ENCODE measurements at places on chromosomes 11 and 22. TPM values are rescaled to one million over a fixed set of nuclear protein-coding genes. Genes with fewer than 3 reads are reported as not detected.
A peak's percentile ranks its signal among the peaks of the same experiment; 100 is the strongest.

The FOLH1 gene
- polyA plus RNA-seq, result 433 TPM

The ABCC8 gene
- 3.6 TPM for polyA plus RNA-seq

GRCh38 chr11:100575860-100576717, 111.0 kb upstream of the ARHGAP42 start:
- DNase-seq, result peak; percentile 61

- DNase-seq, result no peak
Measured at GRCh38 chr22:48849219-48849912, 978.3 kb downstream of the BRD1 start.

The AGBL2 gene
- polyA plus RNA-seq, result 13.2 TPM

GRCh38 chr11:69194956-69195355, 39.2 kb downstream of the SMIM38 start:
- no peak for DNase-seq

The OR52H1 gene
- not detected for polyA plus RNA-seq

The POU2AF1 gene
- polyA plus RNA-seq, result 1.0 TPM

GRCh38 chr22:48531108-48531507, 1296.6 kb downstream of the BRD1 start:
- no peak for DNase-seq

The OR52K2 gene
- polyA plus RNA-seq, result not detected

DNA sequence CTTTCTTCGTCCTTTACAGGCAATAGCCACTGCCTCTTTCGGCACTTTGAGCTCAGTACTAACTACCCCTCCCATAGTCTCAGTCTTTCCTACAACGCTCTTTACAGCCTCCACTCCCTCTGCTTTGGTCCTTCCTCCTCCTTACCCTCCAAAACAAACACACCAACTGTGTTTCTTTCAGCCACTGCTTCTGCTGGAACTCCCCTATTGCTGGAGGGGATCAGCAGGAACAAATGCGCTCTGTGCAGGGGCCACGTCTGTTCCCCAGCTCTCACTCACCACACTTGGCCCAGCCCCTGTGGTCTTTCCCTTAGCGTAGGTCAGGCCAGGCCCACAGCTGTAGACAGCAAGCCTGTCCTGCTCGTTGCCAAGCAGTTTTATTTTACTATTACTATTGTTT, 42.3 kb downstream of the PC start:
- no peak for DNase-seq

GRCh38 chr11:123480290-123480815, 50.3 kb downstream of the GRAMD1B start:
- DNase-seq, result no peak

The SLC17A6 gene
- not detected for polyA plus RNA-seq

GRCh38 chr11:72174302-72175070, 17.5 kb upstream of the FOLR1 start:
- DNase-seq, result peak; percentile 84

The SPTBN2 gene
- 5.0 TPM for polyA plus RNA-seq

GRCh38 chr11:91404344-91404743, 820.3 kb upstream of the FAT3 start:
- DNase-seq, result no peak

- DNase-seq, result no peak
Measured at GRCh38 chr11:125393331-125393730, 102.7 kb downstream of the FEZ1 start.

The ELF5 gene
- polyA plus RNA-seq, result not detected

The NXPE2 gene
- 2.7 TPM for polyA plus RNA-seq

The MS4A15 gene
- 0.09 TPM for polyA plus RNA-seq

GRCh38 chr11:66652651-66653050, 14.1 kb downstream of the RBM4 start:
- DNase-seq, result no peak

The C11orf21 gene
- not detected for polyA plus RNA-seq

GRCh38 chr11:118081241-118081958, 4.5 kb downstream of the TMPRSS4 start:
- no peak for DNase-seq

DNA sequence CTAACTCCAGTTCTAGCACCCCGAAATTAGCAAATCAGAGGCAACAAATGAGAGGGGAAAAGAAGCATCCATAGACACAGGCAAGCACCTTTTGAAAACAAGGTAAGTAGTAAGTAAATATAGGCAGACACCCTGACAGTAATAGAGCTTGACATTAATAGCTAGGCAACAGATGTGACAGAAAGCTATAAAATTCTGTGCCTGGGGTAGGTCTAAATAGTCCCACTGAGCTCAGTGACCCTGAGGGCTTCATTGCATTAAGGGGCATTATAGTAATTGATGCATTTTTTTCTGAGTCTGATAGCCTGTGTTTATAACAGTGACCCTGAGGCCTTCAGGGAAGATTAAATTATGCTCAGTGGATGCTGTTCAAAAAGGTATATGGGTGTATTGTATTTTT, 197.1 kb downstream of the HIPK3 start:
- no peak for DNase-seq

GRCh38 chr22:32661296-32661695, 140.2 kb upstream of the TIMP3 start:
- no peak for DNase-seq

DNA sequence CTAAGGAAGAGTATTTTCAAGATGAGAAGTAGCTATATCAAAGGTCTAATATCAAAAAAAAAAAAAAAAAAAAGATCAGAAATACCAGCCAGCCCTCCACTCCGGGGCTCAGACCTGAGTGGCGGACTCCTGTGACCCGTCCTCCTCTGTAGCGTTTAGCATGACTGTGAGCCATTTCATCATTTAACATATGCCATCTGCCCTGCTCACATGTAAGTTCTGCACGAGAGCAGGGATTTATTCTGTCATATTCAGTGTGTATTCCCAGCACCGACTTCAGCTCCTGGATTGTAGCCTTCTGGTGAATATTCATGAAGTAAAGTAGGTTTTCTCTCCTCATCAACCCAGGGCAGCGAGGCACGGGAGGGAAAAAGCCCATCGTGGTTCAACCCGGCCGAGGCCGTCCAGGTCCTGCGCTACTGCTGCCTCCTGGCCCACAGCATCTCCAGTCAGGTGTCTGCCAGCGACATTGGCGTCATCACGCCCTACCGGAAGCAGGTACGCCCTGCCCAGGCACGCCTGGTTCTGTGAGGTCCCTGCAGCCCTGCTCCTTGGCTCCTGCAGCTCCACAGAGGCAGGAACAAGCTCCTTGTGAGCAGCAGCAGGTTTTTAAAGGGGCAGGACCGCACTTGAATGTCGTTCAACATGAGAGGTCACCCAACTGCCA, 12.7 kb upstream of the PANX2 start:
- peak; percentile 84 for DNase-seq

- DNase-seq, result no peak
Measured at GRCh38 chr22:41947424-41948080, 600 bp upstream of the CENPM start.

The ACR gene
- not detected for polyA plus RNA-seq

DNA sequence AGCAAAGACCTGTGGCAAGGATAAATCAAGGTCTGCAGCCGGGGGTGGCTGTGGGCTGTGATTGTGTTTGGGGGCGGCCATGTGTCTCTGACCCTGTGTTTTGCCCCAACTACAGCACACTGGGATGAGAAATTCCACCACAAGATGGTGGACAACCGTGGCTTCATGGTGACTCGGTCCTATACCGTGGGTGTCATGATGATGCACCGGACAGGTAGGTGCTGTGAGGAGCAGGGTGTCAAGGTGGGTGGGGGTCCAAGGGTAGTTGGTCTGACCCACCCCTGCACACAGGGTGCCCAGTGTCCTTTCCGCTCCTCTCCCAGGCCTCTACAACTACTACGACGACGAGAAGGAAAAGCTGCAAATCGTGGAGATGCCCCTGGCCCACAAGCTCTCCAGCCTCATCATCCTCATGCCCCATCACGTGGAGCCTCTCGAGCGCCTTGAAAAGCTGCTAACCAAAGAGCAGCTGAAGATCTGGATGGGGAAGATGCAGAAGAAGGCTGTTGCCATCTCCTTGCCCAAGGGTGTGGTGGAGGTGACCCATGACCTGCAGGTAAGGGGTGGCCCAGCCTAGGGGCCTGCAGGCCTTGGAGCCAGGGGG, 6.7 kb downstream of the SERPINH1 start:
- no peak for DNase-seq

DNA sequence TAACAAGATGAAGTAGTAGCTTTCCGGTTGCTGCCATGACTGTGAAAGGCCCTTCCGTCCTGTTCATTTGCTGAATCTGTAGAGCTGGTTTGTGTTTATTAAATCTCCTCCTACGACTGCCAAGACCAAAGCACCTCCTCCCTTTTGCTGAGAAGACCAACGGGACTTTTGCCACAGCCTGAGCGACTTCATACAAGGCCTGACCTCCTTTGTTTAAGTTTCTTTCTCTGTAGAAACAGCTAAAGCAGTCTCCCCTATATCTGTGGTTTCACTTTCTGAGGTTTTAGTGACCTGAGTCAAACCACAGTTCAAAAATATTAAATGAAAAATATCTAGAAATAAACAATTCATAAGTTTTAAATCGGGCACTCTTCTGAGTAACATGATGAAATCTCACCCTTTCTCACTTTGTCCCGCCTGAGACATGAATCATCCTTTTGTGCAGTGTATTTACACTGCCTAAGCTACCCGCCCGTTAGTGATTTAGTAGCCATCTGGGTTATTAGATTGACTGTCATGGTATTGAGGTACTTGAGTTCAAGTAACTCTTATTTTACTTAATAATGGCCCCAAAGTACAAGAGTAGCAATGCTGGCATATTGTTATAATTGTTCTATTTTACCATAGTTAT, 119.1 kb upstream of the LRRC4C start:
- no peak for DNase-seq

The ARHGAP20 gene
- 1.0 TPM for polyA plus RNA-seq

GRCh38 chr22:44898236-44898635, 111.6 kb downstream of the PHF21B start:
- no peak for DNase-seq

The HIKESHI gene
- 27.8 TPM for polyA plus RNA-seq

- peak; percentile 3 for DNase-seq
Measured at GRCh38 chr11:122253589-122254231, 137.7 kb upstream of the BLID start.

- no peak for DNase-seq
Measured at GRCh38 chr22:19182472-19183157, 4.1 kb upstream of the SLC25A1 start.

DNA sequence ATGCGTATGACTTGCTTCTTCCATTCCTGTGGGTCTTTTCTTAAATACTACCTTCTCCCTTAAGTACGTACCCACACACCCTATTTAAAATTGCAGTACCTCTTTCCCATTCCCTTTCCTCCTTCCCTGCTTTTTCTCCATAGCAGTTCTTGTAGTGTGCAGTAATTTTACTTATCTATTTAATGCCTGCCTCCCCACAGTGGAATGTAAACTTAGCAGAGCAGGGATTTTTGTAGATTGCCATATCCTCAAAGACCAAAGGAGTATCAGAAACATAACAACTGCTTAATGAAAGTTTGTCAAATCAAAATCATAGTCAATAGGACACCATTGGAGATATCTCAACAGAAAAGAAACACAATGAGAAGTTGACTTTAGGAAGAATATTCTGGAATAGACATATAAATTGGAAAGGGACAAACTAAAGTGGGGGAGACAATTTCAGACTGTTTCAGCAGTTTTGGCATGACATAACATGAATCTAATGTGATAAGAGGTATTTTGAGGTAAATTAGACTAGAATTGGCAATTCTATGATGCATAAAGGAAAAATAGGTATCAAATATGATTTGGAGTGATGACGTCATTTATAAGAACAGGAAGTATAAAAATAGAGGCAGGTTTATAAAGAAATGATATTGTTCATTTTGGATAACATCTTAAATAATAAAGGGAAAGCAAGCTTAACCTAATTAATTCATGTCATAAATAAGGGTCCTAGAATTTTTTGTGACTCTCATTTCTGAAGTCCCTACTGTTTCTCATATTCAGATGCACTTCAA, 188.4 kb downstream of the SOX6 start:
- DNase-seq, result no peak

DNA sequence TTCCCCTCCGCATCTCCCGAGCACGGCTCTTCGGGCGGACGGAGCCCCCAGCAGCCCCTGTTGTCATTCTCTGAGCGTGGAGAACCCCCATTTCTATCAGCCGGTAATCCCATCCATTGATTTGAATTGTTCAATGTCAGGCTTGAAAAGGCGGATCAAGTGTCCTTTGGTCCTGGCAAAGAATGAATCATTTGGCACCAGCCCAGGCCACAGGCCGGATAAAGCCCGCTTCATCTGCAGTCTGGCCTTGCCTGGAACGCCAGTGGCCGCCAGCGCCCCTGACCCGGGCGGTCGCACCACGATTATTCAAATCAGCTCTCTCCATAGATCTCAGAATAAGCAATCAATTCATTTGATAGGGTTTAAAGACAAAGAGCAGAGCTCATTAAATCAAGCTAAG, 188.9 kb downstream of the BRD1 start:
- DNase-seq, result no peak

GRCh38 chr22:33202455-33202854, 144.3 kb upstream of the SYN3 start:
- no peak for DNase-seq

GRCh38 chr22:37748659-37749058, 51.8 kb downstream of the TRIOBP start:
- DNase-seq, result peak; percentile 38

The HBG2 gene
- 857 TPM for polyA plus RNA-seq

The MISFA gene
- 4.9 TPM for polyA plus RNA-seq
